GM23248 (cell line): ENCODE measurements at places on chromosomes 5 and 9.

GRCh38 chr5:87770601-87771121, 357.9 kb upstream of the CCNH start:
- no peak for DNase-seq

DNA sequence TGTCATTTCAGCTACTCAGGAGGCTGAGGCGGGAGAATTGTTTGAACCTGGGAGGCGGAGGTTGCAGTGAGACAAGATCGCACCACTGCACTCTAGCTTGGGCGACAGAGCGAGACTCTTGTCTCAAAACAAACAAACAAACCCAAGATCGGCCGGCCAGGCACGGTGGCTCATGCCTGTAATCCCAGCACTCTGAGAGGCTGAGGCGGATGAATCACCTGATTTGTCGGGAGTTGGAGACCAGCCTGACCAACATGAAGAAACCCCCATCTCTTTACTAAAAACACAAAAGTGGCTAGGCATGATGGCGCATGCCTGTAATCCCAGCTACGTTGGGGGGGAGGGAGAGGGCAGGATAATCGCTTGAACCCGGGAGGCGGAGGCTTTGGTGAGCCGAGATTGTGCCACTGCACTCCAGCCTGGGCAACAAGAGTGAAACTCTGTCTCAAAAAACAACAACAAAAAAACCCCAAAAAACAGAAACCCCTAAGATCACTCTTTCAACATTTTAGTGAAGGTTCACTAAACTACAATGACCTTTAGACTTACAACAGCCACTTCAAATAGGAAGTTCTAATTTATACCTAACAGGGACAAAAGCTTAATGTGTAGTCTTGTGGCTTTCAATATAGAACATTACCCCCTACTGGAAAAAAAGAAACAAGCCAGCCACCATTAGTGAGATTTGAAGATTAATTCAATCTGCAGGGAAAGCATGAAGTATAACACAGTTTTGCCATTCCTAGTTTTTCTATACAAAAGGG, 7.0 kb downstream of the HSPA9 start:
- DNase-seq, result peak; percentile 27

DNA sequence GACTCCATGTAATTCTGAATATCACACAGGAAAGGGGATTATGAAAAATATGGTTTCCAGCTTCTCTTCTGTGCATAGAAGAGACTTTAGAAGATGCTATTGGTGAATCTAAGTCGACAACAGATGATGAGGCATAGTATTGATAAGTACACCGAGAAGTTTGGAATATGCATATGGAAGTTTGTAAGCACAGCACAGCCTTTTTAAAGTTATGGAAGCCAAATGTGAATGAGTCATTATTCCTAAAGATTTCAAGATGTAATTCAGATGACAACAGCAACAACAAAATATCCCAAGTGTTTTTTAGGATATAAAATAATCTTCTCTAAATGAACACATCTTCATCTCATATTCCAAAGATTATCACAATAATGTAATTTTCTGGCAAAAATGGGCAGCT, 1723.3 kb downstream of the EFNA5 start:
- peak; percentile 9 for DNase-seq

DNA sequence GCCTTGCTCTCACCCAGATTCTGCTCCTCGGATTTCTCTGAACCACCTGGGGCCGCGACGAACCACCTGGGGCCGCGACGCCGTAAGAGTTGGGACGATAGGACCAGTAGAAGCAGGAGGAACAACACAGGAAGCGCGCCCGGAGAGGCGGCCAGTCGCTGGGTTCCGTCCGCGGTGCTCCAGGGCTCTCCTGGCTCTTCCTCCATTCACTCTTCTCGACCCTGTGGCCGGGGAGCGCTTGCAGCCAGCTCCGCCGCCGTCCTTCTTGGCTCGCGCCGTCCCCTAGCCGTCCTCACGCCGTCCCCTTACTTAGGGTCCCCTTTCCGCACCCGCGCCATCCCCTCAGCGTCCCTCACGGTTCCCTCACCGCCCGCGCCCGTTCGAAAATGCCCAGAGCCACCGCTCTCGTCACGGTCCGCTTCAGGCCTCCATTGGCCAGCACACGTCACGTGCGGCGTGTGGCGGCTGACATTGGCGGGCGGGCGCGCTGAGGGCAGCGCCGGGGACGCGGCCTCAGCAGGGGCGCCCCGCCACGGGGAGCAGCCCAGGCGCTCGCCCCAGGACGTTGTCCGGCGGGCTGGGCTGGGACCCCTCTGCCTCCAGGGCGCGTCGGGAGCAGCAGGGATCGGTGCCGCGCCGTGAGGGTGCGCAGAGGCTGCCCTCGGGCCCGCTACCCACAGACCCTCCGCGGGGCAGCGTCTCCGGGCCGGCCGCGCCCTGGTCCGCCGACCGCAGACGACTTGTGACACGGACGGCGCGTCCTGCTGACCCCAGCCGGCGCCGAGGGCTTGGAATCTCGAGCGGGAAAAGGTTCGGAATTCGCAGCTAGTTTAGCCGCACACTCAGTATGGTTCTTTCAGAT, 53.7 kb upstream of the PTPDC1 start:
- DNase-seq, result peak; percentile 97

GRCh38 chr9:4147476-4148230, 152.2 kb downstream of the GLIS3 start:
- DNase-seq, result no peak

DNA sequence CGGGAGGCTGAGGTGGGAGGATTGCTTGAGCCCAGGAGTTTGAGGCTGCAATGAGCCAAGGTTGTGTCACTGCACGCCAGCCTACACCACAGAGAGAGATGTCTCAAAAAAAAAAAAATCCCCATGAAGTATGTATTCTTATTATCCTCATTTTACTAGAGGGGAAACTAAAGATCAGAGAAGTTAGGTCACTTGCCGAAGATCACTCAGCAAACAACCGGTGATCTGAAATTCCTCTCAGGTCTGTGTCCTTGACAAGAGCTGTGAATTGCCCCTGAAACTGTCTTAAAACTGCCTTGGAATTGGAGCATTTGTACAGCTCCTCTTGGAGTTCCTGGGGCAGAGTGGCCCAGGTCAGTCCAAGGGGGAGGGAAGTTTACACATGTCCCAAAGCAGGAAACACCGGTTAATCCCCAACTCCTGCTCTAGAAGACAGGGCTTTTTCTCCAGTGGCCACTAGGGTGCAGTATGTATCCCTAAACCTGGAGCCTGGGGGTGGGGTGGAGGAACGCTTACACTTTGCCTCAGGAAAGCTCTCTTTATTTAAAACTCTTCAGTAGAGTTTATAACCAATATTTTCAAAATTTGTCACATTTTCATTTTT, 27.6 kb downstream of the AQP7 start:
- DNase-seq, result peak; percentile 87

GRCh38 chr9:16039218-16039987, 486.6 kb downstream of the CCDC171 start:
- no peak for DNase-seq

- DNase-seq, result no peak
Measured at GRCh38 chr5:133790898-133791297, 177.5 kb downstream of the C5orf15 start.

GRCh38 chr9:104927912-104928740, at the start of gene ABCA1:
Gene ABCA1, minus strand, starts transcription at chr9:104928155. Its CDS starts 24,476 bp downstream, at chr9:104903679.
- peak; percentile 84 for DNase-seq

- DNase-seq, result no peak
Measured at GRCh38 chr9:134961331-134962064, 43.8 kb upstream of the FCN1 start.

GRCh38 chr5:135133698-135134515, 99.9 kb upstream of the PITX1 start:
- no peak for DNase-seq

- DNase-seq, result no peak
Measured at GRCh38 chr9:89740722-89741121, 135.9 kb downstream of the GADD45G start.

GRCh38 chr9:122939601-122940000, 1.2 kb upstream of the RABGAP1 start:
- no peak for DNase-seq

- DNase-seq, result no peak
Measured at GRCh38 chr9:81404931-81405598, 284.3 kb downstream of the TLE1 start.

DNA sequence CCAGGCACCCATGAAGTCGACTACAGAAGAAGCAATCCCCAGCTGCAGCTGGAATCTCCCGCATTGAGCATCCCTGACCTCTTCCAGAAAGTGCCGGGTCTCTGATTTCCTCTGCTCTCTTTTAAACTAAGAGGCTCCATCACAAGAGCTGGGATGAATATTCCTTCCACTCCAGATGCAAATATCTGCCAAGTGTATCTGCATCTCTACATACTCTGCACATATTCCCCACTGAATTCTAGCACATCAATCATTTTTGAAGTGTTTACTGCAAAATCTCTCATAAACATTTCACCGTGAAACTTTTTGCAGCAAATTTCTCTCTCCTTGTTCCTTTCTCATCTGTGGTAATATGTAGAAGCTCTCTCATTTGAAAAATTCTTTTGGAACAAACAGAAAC, 161.5 kb downstream of the GABRB2 start:
- DNase-seq, result no peak

- no peak for DNase-seq
Measured at GRCh38 chr5:161925960-161926359, 78.0 kb downstream of the GABRA1 start.

- DNase-seq, result no peak
Measured at GRCh38 chr5:170591054-170591453, 87.2 kb downstream of the KCNIP1 start.

DNA sequence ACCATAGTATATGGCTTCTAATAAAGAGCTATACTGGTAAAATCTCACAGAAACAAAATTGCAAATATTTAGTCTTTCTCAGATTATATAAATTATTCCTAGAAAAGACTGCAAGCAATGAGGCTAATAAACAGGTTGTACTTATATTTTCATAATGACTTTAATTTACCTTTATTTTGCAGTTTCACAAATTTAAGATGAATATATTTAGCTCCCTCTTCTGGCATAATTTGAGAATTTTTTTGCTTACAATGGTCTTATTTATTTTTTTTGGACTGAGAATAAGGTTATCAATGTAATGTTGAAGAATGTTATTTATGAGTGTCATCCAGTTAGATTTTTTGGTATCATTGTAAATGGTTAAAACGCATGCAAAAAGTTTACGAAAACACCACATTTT, 56.7 kb downstream of the PIK3R1 start:
- no peak for DNase-seq

- DNase-seq, result no peak
Measured at GRCh38 chr5:25701936-25702335, 1057.2 kb upstream of the CDH10 start.

GRCh38 chr9:35687972-35688557, 1.7 kb downstream of the TPM2 start:
- DNase-seq, result no peak

DNA sequence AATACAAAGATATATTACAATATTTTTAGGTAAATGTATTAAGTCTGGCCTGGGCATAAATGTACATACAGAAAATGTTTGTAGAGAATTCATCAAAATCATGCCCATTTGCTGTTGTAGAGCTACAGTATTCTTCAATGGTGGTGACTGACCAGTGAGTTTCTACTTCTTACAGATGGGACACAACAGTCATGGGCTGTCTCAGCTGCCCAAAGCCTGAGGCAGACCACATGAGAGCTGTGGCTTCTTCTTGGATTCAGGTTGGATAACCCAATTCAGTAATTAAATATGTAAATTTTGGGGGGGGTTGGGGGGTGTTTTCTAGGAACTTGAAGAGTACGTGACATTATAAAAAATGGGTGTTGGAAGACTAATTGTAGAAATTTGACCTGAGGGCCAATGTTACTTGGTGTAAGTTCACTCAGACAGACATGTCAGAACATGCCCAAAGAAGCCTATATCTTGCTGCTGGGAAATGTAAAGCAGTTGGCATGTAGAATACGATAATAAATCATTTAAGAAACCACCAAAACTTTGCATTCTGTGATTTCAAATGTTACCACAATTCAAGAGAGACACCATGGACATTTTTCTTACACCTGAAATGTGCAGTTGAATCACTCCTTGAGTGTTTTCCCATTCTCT, 17.9 kb downstream of the STARD4 start:
- DNase-seq, result no peak

GRCh38 chr5:67401172-67401571, 204.6 kb upstream of the CD180 start:
- no peak for DNase-seq

- no peak for DNase-seq
Measured at GRCh38 chr5:179118756-179119414, 58.7 kb downstream of the ZNF354C start.

DNA sequence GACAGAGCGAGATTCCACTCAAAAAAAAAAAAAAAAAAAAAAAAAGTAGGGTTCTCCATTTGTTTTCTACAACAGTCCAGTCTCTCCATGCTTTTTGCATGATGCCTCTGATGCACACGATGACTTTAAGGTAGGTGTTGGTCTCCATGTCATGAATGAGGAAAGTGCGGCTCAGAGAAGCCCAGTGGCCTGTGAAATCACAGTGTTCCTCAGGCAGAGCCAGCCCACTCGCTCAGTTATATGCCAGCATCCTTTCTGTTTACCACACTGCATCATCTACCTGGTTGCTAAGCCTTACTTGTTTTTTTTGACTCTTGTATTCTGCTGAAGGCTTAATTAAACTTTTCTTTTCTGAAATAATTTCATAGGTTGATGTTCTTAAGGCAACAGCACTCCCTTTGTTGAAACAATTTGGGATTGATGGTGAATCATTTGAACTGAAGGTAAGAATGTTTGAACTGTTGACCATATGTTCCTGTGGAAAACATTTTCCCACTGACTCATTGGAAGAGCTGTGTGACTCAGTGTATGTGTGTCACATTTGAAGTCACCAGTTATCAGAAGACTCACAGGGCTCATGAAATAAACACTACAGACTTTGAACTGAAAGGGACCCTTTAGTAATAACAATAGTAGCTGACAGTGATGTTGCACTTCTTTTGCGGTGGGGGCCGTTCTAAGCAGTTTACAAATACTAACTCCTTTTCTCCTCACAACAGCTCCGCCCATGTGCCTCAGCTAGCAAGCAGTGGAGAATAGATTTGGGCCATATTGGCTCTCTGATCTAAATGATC, 40.2 kb downstream of the RCL1 start:
- peak; percentile 97 for DNase-seq

- DNase-seq, result peak; percentile 95
Measured at GRCh38 chr5:6732634-6733410, 19.6 kb downstream of the TENT4A start.

DNA sequence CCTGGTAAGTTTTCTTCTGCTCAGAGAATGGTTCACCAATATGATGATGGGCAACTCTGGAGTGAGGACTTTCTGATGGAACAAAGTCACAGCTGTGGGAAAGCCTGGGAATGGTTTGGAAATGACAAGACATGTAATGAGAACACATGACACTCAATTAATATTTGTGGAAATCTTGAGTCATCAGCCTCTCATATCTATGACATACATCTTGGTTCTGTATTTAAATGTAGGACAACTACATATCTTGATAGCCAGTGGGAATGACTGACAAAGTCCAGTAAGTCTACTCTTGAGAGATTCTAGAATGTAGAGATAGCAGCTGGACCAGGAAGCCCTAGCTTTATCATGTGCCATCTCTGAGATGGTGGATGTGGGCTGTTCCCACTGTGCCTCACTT, 85.5 kb downstream of the PALM2AKAP2 start:
- DNase-seq, result peak; percentile 29

GRCh38 chr5:134465816-134466240, 54.1 kb upstream of the CDKN2AIPNL start:
- DNase-seq, result peak; percentile 97
